ENCODE measurements at places on chromosomes 2 and 18.

DNA sequence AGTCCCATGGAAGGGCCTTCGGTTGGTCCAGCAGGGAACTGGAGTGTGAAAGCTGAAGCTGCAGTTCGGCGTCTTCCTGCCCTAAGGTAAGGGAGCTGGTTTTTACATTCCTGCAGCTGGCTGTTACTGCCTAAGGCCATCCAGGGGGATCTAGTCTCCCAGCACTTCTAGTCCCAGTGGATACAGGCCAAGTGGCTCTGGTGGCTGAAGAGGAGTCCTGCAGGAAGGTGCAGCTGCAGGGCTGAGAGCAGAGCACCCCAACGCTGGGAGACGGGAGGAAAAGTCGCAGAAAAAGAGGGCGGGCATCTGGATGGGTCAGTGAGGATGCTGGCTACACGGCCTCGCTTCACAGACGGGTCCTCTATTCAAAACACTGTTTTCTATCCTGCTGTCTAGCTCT lies 225.0 kb upstream of the HS6ST1 start:
- DNase-seq, result no peak

GRCh38 chr2:17899871-17900270 lies 21.4 kb downstream of the KCNS3 start:
- no peak for DNase-seq

DNA sequence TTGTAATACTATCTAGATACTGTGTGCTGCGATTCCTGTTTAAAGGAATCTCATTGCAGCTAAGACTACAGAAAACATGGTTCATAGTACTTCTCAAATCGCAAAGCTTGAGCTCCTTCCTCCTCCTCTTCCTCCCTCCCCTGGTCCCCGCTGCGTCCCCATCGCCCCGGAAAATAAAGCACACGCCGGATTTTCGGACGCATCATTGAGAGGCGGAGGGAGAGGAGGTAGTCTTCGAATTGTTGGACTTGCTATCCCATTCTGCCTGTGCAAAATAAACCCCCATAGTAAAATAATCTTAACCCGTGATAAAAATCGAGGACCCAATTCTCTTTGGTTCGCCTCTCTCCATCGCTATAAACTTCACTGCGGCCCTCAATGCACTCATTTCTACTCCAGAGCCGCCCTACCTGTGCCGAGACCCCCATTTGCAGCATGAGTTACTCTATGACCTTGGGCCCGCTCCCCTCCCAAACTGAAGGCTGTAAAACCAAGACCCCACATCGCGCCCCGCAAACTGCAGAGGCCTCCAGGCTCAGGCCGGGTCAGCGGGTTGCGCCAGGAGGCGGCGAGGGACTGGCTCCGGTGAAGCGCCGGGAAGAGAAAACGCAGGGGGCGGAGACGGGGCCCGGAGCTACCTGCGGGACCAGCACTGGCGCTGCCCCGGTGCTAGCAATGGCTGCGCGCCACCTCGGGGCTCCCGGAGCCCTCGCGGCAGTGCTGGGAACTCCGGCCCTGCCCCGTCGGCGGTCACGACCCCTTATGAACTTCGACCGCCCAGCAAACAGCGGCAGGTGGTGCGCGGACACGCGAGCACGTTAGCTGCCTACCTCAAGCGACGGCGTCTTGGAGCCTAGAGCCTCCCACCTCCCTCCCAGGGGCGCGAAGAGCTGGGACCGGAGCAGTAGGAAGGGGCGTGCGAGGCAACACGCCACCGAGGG lies 649 bp downstream of the ESCO1 start:
- peak; percentile 28 for DNase-seq

- peak; percentile 6 for DNase-seq
Measured at GRCh38 chr2:85342156-85342555, 12.2 kb downstream of the RETSAT start.

GRCh38 chr2:225100856-225101294 lies 58.6 kb upstream of the DOCK10 start:
- no peak for DNase-seq

DNA sequence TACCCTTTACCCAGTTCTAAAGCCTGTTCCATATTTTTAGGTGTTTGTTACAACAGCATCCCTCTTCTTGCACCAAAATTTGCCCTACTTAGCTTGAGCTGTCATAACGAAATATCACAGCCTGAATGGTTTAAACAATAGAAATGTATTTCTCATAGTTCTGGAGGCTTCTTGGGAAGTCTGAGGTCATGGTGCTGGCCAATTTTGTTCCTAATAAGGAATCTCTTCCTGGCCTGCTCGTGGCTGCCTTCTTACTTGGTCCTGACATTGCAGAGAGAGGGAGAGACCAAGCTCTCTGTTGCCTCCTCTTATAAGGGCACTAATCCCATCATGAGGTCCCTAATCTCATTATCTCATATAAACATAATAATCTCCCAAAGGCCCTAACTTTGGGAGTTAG lies 267.8 kb downstream of the PID1 start:
- no peak for DNase-seq

- DNase-seq, result no peak
Measured at GRCh38 chr18:25675123-25675850, 323.3 kb upstream of the ZNF521 start.

All from hematopoietic multipotent progenitor cell treated with erythropoietin and hydrocortisone succinate and interleukin-3 and kit ligand, for 8 days (in vitro differentiated cells).